Dermis lymphatic vessel endothelial cell (primary cell): ENCODE measurements at places on chromosomes 11 and 22. TPM values are rescaled to one million over a fixed set of nuclear protein-coding genes. Genes with fewer than 3 reads are reported as not detected.

LINC01488 gene
- under 0.01 TPM in 1 of 2 replicates, not detected in the other for total RNA-seq

PHRF1 gene
- total RNA-seq = 17.6 and 19.3 TPM in 2 replicates

LDHAL6A gene
- not detected in 2 replicates for total RNA-seq

OR2AG1 gene
- total RNA-seq = not detected in 2 replicates

UCP3 gene
- total RNA-seq = 0.22 and 0.26 TPM in 2 replicates

OR52H1 gene
- 0.09 and 0.11 TPM in 2 replicates for total RNA-seq

SYT12 gene
- under 0.01 TPM in 2 replicates for total RNA-seq

RASL10A gene
- total RNA-seq = 6.2 and 22.6 TPM in 2 replicates

PRR5L gene
- total RNA-seq = 2.3 and 7.6 TPM in 2 replicates

MMP12 gene
- total RNA-seq = not detected in 2 replicates

RNF214 gene
- 6.4 and 8.9 TPM in 2 replicates for total RNA-seq

ART5 gene
- not detected in 2 replicates for total RNA-seq

AMOTL1 gene
- total RNA-seq = 34.7 and 51.0 TPM in 2 replicates

CRYBB2 gene
- total RNA-seq = not detected in 2 replicates

NUDT8 gene
- 3.6 and 5.4 TPM in 2 replicates for total RNA-seq

TRIM29 gene
- total RNA-seq = not detected in 2 replicates
